ENCODE measurements at places on chromosomes 2 and 18. TPM values are rescaled to one million over a fixed set of nuclear protein-coding genes. Genes with fewer than 3 reads are reported as not detected.

Gene MDH1
- total RNA-seq: 254 TPM

Gene STPG4
- 0.12 TPM for total RNA-seq

Gene WNT10A
- not detected for total RNA-seq

Gene ATOH8
- total RNA-seq: 5.7 TPM

Gene SLC5A7
- total RNA-seq: not detected

Gene CYRIA
- total RNA-seq: 0.26 TPM

Gene ZNF385B
- total RNA-seq: not detected

Gene TSPYL6
- total RNA-seq: not detected
